ENCODE measurements at places on chromosomes 6 and 20. TPM values are rescaled to one million over a fixed set of nuclear protein-coding genes. Genes with fewer than 3 reads are reported as not detected.

- no peak for ATAC-seq
Observed at GRCh38 chr6:133501675-133502270, 260.6 kb downstream of the EYA4 start.

Gene UBE3D
- total RNA-seq, result 6.2 TPM

- ATAC-seq, result peak; percentile 33
Observed at GRCh38 chr20:53608456-53609452, 15.1 kb upstream of the ZNF217 start.

- peak; percentile 21 for ATAC-seq
Observed at GRCh38 chr6:106799031-106799894, 169.9 kb downstream of the QRSL1 start.

Gene DZANK1
- 2.1 TPM for total RNA-seq

Data from activated T-helper 17 cell treated with anti-CD3 and anti-CD28 coated beads, Interleukin-2, amount 50 U/mL, for 72 hours (primary cell).